AG04449 (cell line): ENCODE measurements at places on chromosomes 12 and 14.

- no peak for DNase-seq
Observed at GRCh38 chr12:100820314-100820713, 25.7 kb downstream of the ANO4 start.

GRCh38 chr12:104402630-104403029 lies 54.1 kb upstream of the CHST11 start:
- DNase-seq: no peak

GRCh38 chr12:57866308-57867019 lies 19.9 kb upstream of the CTDSP2 start:
- no peak for DNase-seq

GRCh38 chr12:15193946-15194345 lies 27.3 kb downstream of the RERG start:
- DNase-seq: no peak

GRCh38 chr14:31881531-31882310 lies 195.4 kb upstream of the ARHGAP5 start:
- DNase-seq: no peak

- no peak for DNase-seq
Observed at GRCh38 chr12:101889211-101889752, 11.9 kb downstream of the DRAM1 start.

GRCh38 chr12:15171012-15171655 lies 50.1 kb downstream of the RERG start:
- no peak for DNase-seq

DNA sequence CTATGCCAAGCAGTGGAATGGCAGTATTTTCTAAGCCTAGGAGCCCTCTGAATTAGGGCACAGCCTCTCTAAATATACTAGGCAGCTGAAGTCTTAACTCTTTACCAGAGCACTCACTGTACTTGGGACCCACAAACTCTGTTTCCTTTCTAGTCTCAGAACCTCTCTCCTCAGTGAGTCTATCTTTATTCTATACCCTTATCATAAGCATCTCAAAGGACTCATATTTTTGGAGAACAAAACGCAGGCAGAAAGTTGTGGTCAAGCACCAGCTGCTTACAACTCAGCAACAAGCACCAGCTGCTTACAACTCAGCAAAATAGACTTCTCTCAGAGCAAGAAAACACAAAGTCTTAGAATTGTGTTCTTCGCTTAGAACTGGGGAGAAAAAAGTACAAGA lies 993 bp downstream of the CCDC196 start:
- DNase-seq: no peak

GRCh38 chr12:126358806-126359205 lies 1293.6 kb downstream of the AACS start:
- no peak for DNase-seq

DNA sequence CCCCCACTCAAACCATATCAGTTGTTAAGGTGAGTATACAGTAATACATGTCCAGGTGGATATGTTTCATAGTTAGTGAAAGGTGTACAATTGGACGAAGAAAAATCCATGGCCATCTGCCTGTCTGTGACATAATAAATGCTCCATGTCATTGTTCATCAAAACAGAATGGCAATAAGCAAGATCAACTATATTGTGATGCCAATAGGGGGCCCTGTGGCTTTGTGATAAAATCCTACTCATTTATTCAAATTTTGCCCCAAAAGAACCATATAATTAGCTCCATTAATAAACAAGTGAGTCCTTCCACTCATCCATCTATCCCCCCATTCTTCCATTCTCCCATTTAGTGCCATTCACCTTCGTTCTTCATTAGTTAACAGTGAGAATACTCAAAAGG lies 102.0 kb downstream of the MGST1 start:
- no peak for DNase-seq

DNA sequence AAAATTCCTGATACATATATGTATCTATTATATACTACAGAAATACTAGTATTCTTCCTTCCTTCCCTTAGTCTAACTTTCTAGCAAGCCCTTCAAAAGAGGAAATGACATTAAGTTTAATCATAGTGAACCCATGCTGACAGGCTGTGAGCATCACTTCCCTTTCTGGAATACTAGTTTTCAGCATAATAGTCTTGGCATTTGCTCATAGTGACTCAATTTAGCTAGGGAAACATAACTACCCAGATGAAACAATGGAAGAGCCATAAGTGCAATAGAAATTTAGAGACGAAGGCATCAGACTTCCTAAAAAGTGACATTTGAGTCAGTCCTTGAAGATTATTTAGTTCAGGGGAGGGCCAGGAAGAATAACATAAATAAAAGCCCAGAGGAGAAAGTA lies 184.5 kb upstream of the CRY1 start:
- DNase-seq: peak; percentile 16

- DNase-seq: no peak
Observed at GRCh38 chr12:22802883-22803630, 178.1 kb downstream of the ETNK1 start.
